ENCODE measurements at places on chromosomes 12 and 14. TPM values are rescaled to one million over a fixed set of nuclear protein-coding genes. Genes with fewer than 3 reads are reported as not detected.

The AQP2 gene
- total RNA-seq = not detected

The OLR1 gene
- total RNA-seq = not detected

- no peak for DNase-seq
These were observed 1339.2 kb downstream of the AACS start for GRCh38 chr12:126404293-126404881.

GRCh38 chr12:44015333-44015941 lies 179.6 kb downstream of the TMEM117 start:
- DNase-seq = no peak

GRCh38 chr12:28930704-28931103 lies 218.4 kb upstream of the FAR2 start:
- DNase-seq = no peak

- DNase-seq = no peak
These were observed 251.3 kb downstream of the ALX1 start for GRCh38 chr12:85531341-85531740.

GRCh38 chr12:94942663-94943062 lies 60.8 kb downstream of the NDUFA12 start:
- DNase-seq = peak; percentile 44

GRCh38 chr12:5138256-5138655 lies 94.6 kb downstream of the KCNA5 start:
- DNase-seq = no peak

DNA sequence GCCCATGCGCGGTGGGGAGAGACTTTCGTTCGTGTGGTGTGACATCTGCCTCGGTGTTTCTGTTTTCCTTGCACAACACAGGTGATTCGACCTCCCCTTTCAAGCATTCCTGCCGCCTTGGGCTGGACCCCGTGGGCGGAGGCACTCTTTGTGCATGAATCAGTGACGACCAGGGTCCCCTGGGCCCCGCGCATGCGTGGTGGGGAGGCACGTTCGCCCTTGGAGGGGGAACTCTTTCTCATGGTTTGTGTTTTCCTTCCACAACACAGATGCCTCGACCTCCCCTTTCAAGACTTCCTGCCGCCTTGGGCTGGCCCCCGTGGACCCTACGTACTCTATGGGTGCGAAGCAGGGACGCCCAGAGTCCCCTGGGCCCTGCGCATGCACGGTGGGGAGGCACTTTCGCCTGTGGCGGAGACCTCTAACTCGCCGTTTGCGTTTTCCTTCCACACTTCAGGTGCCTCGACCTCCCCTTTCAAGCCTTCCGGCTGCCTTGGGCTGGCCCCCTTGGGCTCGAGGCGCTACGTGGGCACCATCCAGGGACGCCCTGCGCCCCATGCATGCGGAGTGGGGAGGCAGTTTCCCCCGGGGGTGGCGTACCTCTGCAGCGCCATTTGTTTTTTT lies 340.9 kb downstream of the ALG10 start:
- DNase-seq = no peak

- DNase-seq = no peak
These were observed 239.5 kb upstream of the SFSWAP start for GRCh38 chr12:131471271-131471905.

All from activated CD8-positive, alpha-beta T cell treated with anti-CD3 and anti-CD28 coated beads for 36 hours (primary cell).